ENCODE measurements at places on chromosomes 5 and 9.

GRCh38 chr5:17304282-17304681, 86.9 kb downstream of the BASP1 start:
- no peaks in the 10 kb centered on the region for H3K27me3 ChIP-seq
- H3K4me3 ChIP-seq = no peak overlapping the region
- H3K4me1 ChIP-seq = no peaks in the 10 kb centered on the region
- H3K27ac ChIP-seq = no peak overlapping the region
- DNase-seq = no peak

GRCh38 chr5:68476854-68477253, 261.3 kb downstream of the PIK3R1 start:
- no peak overlapping the region for H3K27ac ChIP-seq
- no peaks in the 10 kb centered on the region for H3K36me3 ChIP-seq
- DNase-seq = no peak
- peaks cover 2% of the 10 kb centered on the region for H3K27me3 ChIP-seq

- H3K36me3 ChIP-seq = peaks cover 70% of the 10 kb centered on the region
- no peaks in the 10 kb centered on the region for H3K27me3 ChIP-seq
- peak overlapping the region; percentile 93 for H3K27ac ChIP-seq
- peak overlapping the region; percentile 53 for H3K4me3 ChIP-seq
- peak; percentile 29 for DNase-seq
These were observed 5.8 kb downstream of the ANXA6 start for GRCh38 chr5:151151793-151152192.

- peaks cover 65% of the 10 kb centered on the region for H3K36me3 ChIP-seq
- H3K4me3 ChIP-seq = no peak overlapping the region
- peaks cover 22% of the 10 kb centered on the region for H3K4me1 ChIP-seq
- DNase-seq = no peak
- no peak overlapping the region for H3K27ac ChIP-seq
- no peaks in the 10 kb centered on the region for H3K27me3 ChIP-seq
These were observed 10.3 kb upstream of the DHFR start for GRCh38 chr5:80665057-80665456.

- H3K4me1 ChIP-seq = peaks cover 32% of the 10 kb centered on the region
- no peak overlapping the region for H3K27ac ChIP-seq
- H3K27me3 ChIP-seq = peaks cover 29% of the 10 kb centered on the region
- DNase-seq = no peak
These were observed 1.6 kb downstream of the C5orf52 start for GRCh38 chr5:157672976-157673375.

DNA sequence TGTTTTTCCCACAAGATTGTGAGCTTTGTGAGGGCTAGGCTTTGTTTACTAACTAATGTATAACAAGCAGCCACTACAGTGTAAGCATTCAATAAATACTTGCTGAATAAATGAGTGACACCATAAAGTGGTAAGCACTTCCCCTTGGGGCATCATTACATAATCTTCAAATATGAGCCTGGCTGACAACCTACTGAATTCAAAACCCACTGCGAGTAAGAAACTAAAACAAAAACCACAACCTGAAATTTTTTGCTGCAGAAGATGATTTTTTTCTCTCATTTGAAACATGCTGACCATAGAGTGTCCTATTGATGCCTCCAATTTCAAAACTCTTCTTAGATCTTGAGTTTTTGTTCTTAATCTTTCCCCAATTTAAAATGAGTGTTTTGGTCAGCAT, 331.3 kb upstream of the CCNG1 start:
- no peaks in the 10 kb centered on the region for H3K27me3 ChIP-seq
- H3K4me3 ChIP-seq = no peak overlapping the region
- no peaks in the 10 kb centered on the region for H3K4me1 ChIP-seq
- no peak for DNase-seq
- H3K36me3 ChIP-seq = no peaks in the 10 kb centered on the region

- H3K27me3 ChIP-seq = peaks cover 22% of the 10 kb centered on the region
- H3K36me3 ChIP-seq = no peaks in the 10 kb centered on the region
- H3K4me1 ChIP-seq = peaks cover 2% of the 10 kb centered on the region
- DNase-seq = no peak
- H3K4me3 ChIP-seq = no peak overlapping the region
- no peak overlapping the region for H3K27ac ChIP-seq
These were observed 9.3 kb downstream of the OR1N2 start for GRCh38 chr9:122562134-122562760.

DNA sequence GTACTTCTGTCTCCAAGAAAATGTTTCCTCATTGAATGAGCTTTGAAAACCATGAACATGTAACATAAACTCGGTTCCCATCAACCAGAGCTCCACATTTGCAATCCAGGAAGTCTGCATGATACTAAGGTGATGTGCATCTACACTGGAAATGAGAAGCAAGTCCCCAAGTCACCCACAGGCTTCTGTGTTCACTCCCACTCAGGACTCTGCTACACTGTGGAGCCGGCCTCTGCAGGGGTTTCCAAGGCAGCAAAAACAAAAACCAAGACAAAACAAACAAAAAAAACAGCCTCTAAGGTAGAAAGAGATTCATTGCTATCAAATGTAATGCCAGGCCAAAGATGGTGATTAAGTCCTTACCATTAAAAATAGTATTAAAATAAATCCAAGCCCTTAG, 593.7 kb downstream of the IRX1 start:
- H3K4me1 ChIP-seq = no peaks in the 10 kb centered on the region
- no peak overlapping the region for H3K4me3 ChIP-seq
- H3K27ac ChIP-seq = no peak overlapping the region
- DNase-seq = peak; percentile 58
- no peaks in the 10 kb centered on the region for H3K36me3 ChIP-seq
- no peaks in the 10 kb centered on the region for H3K27me3 ChIP-seq

GRCh38 chr5:96648023-96648422, 14.2 kb upstream of the CAST start:
- H3K4me3 ChIP-seq = no peak overlapping the region
- DNase-seq = no peak
- peaks cover 38% of the 10 kb centered on the region for H3K27me3 ChIP-seq
- peaks cover 2% of the 10 kb centered on the region for H3K4me1 ChIP-seq

GRCh38 chr9:88991066-88992034, at the start of gene S1PR3:
Gene S1PR3, plus strand, starts transcription at chr9:88991468. Its CDS starts 9,733 bp downstream, at chr9:89001201.
- peaks cover 36% of the 10 kb centered on the region for H3K27me3 ChIP-seq
- peaks cover 24% of the 10 kb centered on the region for H3K4me1 ChIP-seq
- H3K36me3 ChIP-seq = no peaks in the 10 kb centered on the region
- peak; percentile 16 for DNase-seq
- no peak within 1 kb of the TSS for H3K27ac ChIP-seq

- no peak overlapping the region for H3K27ac ChIP-seq
- no peak overlapping the region for H3K4me3 ChIP-seq
- no peaks in the 10 kb centered on the region for H3K4me1 ChIP-seq
- H3K27me3 ChIP-seq = no peaks in the 10 kb centered on the region
These were observed 146.5 kb downstream of the PPP2R2B start for GRCh38 chr5:146731909-146732659.

DNA sequence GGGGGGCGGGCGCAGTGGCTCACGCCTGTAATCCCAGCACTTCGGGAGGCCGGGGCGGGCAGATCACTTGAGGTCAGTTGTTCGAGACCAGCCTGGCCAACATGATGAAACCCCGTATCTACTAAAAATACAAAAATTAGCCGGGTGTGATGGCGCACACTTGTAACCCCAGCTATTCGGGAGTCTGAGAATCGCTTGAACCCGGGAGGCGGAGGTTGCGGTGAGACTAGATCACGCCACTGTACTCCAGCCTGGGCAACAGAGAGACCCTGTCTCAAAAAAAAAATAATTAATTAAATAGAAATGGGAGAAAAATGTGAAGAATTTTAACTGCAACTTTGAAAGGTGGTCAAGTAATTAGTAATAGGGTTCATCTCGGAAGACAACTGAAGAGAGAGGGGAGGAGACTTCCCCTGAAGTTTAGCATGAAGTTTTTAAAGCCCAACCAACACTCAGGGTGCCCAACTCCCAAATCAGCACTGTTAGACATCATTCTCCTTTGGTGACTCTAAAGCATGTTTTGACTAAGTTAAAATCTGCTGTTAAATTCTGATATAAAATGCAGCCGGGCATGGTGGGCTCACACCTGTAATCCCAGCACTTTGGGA, 1.4 kb upstream of the CSNK1A1 start:
- H3K4me1 ChIP-seq = peaks cover 20% of the 10 kb centered on the region
- no peak overlapping the region for H3K27ac ChIP-seq
- H3K4me3 ChIP-seq = no peak overlapping the region
- peaks cover 28% of the 10 kb centered on the region for H3K36me3 ChIP-seq
- no peak for DNase-seq
- no peaks in the 10 kb centered on the region for H3K27me3 ChIP-seq

DNA sequence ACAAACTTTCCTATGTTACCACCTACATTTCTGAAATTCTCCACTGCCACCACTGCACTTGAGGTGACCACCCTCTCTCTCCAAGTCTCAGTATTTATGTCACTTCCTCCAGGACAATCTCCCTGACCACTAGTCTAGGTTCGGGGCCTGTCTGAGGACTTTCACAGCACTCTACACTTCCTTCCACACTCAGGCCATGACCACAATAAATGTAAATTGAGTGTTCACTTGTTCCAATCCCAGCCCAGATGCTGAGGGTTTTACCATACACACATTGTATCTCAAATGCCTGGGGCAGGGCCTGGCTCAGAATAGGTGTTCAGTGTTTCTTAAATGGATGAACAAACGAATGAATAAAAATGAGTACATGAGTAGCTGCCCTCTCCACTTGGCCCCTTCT, 26.9 kb upstream of the CCNG1 start:
- H3K36me3 ChIP-seq = no peaks in the 10 kb centered on the region

GRCh38 chr9:74379718-74380117, 117.4 kb upstream of the RORB start:
- DNase-seq = no peak
- H3K4me3 ChIP-seq = no peak overlapping the region
- no peak overlapping the region for H3K27ac ChIP-seq
- H3K4me1 ChIP-seq = no peaks in the 10 kb centered on the region
- H3K36me3 ChIP-seq = no peaks in the 10 kb centered on the region

DNA sequence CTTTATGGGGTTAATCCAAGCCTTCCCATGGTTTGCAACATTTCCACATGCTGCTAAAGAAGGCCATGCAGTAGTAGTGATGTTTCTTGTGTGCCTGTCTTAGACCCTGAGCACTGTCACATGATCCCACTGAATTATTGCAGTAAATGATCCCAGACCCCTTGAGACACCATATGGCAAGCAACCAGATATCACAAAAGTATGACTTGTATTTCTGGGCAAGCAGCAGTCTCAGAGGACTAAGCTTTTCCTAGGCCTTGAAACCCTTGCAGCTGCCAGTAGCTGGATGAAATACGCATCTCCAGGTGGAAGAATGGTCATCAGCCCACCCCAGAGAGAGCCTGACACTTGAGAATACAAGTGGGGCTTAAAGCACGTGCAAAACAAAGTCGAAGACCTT, 41.8 kb downstream of the CDO1 start:
- no peak overlapping the region for H3K4me3 ChIP-seq
- no peak for DNase-seq
- no peak overlapping the region for H3K27ac ChIP-seq
- H3K27me3 ChIP-seq = peaks cover 24% of the 10 kb centered on the region
- no peaks in the 10 kb centered on the region for H3K36me3 ChIP-seq
- H3K4me1 ChIP-seq = no peaks in the 10 kb centered on the region

- no peak overlapping the region for H3K27ac ChIP-seq
- peaks cover 1% of the 10 kb centered on the region for H3K4me1 ChIP-seq
- H3K4me3 ChIP-seq = no peak overlapping the region
- H3K27me3 ChIP-seq = peaks cover 3% of the 10 kb centered on the region
These were observed 31.7 kb upstream of the PPP2R2B start for GRCh38 chr5:146910239-146910638.

DNA sequence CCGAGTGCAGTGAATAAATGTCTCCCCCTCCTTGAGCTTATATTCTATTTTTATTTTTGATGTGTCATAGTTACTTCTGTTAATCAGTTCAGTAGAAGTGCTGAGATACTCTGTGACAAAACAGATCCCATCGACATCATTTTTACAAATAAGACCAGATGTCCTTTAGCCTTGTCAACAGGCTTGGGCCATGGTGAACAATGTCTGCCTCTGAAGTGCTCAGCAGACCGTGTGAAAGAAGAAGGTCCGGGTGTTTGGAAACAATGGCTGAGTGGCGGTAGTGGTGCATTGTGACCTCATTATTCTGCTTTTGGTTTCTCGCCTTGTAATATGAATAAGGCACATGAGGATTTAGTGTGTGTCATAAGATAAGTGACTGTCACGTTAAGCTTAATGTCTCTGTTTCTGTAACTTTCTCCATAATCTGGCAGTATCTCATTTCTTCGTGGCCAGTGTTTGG, 71.2 kb downstream of the SYK start:
- peaks cover 2% of the 10 kb centered on the region for H3K27me3 ChIP-seq
- no peak overlapping the region for H3K27ac ChIP-seq
- no peaks in the 10 kb centered on the region for H3K36me3 ChIP-seq
- no peak overlapping the region for H3K4me3 ChIP-seq
- H3K4me1 ChIP-seq = no peaks in the 10 kb centered on the region

DNA sequence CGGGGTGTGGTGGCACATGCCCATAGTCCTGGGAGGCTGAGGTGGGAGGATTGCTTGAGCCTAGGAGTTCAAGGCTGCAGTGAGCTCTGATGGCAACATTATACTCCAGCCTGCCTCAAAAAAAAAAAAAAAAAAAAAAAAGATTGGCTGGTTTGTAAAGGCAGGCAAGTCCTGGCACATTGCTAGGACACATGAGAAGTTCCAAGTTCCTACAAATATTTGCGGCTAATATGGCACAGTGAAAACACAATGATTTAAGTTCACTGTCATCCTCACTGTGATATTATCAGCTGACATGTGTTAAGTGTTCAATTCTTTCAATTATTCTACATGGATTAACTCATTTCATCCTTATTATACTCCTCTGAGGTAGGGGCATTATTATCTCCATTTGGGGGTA, 20.1 kb downstream of the TMEM268 start:
- H3K4me1 ChIP-seq = no peaks in the 10 kb centered on the region
- no peak overlapping the region for H3K27ac ChIP-seq
- no peaks in the 10 kb centered on the region for H3K27me3 ChIP-seq
- no peak for DNase-seq

DNA sequence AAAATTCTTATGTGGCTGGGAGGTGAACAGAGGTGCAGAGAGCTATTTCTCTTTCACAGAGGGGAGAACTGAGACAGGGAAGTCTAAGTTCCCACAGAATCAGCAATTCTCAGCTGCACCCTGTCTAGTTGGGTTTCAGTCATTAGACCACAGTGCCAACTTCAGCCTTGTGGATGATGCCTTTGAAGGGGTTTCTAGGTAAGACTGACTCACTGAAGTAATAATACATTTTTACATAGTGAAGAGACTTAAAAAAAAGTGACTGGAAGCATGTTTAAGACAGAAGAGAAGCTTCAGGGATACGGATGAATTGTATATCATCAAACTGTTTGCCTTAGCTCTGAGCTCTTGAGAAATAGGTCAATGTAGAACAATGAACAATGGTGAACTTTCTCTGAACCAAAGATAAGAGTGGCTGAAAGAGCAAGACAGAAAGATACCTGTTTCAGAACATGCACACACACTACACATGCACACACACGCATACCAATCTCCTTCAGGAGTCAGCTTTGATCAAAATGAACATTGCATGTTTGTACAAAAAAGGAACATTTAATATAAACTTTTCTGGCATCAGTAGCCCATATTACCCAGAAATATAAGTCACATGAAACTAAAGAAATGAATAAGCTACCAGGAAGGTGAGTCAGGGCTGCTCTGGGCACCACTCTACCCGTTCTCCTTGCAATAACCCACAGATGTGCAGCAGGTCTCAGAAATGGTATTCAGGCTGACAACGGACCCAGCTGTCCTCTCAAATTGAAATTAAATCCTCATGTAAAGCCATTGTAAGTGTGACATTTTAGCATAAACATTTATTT, 12.6 kb upstream of the FYB1 start:
- no peak overlapping the region for H3K4me3 ChIP-seq
- no peaks in the 10 kb centered on the region for H3K27me3 ChIP-seq
- no peak for DNase-seq
- peaks cover 17% of the 10 kb centered on the region for H3K4me1 ChIP-seq
- H3K36me3 ChIP-seq = no peaks in the 10 kb centered on the region

GRCh38 chr5:98795243-98795642, 21.8 kb downstream of the RGMB start:
- no peak overlapping the region for H3K4me3 ChIP-seq
- no peaks in the 10 kb centered on the region for H3K4me1 ChIP-seq
- H3K27ac ChIP-seq = no peak overlapping the region
- no peaks in the 10 kb centered on the region for H3K27me3 ChIP-seq
- DNase-seq = no peak

All from activated CD4-positive, alpha-beta T cell treated with anti-CD3 and anti-CD28 coated beads, Interleukin-2, amount 10 ng/mL, durations not matched to agents 7 days and 5 days (primary cell).